ENCODE measurements at places on chromosomes 16 and 17.
A peak's percentile ranks its signal among the peaks of the same experiment; 100 is the strongest.

DNA sequence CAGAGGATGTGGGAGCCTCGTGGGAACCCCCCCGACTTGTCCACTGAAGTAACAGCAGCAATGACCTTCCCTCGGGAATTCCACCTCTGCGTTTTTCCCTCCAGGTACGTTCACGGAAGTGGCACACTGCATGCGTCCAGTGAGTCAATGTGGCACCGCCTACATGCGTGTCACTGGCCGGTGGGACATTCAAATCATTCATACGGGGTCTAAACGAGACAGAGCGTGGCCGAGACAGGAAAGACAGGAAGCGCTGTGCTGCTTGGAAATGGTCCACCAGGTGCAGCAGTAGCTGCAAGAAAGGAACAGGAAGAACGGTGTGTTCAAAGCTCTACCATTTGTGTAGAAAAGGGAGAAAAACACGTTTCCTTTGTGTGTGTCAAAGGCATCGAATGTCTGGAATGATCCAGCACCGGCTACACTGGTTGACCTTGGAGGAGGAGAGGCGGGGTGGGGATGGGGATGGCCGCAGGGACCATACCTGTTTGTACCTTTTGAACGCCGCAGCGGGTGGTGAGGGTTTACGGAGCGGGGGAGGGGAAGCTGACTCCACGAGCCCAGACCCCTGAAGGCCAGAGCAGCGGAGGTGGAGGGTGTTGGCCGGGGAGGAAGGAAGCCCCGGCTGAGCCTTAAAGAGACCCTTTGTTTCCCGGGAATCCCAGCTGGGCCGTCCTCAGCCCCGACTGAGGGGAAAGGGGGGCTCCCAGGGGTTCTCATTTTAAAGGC is 1.7 kb upstream of the PGAP6 start:
- peak; percentile 34 for DNase-seq

- peak; percentile 68 for DNase-seq
Observed at GRCh38 chr17:79042421-79043190, 18.6 kb downstream of the C1QTNF1 start.

DNA sequence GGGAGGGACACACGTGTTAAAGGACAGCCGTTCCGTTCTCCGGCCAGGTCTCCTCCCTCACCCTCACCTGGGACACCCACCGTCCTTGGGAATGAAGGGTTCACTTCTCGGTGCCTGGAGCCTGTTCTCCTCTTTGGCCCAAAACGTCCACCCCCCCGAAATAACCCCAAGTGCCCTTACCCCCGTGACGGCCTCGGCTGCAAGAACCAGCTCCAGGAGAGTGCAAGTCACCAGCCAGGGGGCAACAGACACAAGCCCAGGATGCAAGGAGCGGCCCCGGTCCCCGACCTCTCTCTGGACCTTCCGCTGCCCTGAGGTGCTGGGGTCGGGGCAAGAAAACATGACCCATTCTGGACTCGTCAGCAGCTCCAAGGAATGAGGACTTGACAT is 20.0 kb upstream of the UBE2I start:
- no peak for DNase-seq

- no peak for DNase-seq
Observed at GRCh38 chr17:51640108-51640622, 379.8 kb downstream of the UTP18 start.

DNA sequence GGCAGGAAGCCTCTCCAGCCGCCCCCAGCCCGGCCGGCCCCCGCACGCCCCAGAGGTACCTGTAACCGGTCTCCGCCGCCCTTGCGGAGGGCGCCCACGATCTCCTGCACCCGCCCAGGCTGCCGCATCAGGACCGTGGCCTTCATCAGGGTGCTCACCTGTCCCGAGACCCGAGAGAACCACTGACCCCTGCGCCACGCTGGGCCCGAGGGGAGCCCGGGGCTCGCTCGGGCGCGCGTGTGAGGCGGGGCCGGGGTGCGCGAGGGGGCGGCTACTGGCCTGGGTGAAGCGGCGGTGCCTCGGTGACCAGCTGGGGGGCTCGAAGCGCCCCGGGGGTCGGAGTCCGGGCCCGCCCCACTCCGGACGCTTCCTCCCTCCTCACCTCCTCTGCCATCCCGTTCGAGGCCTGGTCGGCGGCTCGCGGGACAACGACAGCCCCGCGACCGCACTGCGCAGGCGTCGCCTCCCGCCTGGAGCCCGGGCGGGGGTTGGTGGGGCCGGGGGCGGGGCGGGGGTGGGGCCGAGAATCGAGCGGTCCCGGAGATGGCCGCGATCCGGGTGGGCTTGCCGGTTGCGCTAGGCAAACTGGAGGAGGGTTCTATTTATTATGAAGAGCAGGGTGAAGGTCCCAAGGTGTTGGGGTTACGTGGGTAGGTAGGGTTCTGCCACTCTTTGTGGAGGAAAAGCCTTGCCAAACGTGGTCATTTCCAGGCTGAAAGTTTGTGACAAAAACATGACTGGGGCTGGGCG is at the start of gene NT5C3B:
Gene NT5C3B (minus strand): TSS at position 433 of the 750 bp plus-strand sequence. CDS start 39 bp downstream, at position 394.
- peak; percentile 43 for DNase-seq

DNA sequence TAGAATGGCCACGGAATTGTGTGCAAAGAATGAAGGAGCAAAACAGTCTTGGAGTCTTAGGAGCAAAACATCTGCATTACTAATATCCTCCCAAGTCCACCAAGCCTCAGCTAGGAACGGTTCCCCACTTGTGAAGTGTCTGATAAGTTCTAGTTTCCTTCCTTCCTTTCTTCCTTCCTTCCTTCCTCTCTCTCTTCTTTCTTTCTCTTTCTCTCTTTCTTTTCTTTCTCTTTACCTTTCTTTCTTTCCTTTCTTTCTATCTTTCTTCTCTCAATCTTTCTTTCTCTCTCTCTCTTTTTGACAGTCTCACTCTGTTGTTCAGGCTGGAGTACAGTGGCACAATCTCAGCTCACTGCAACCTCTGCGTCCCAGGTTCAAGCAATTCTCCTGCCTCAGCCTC is 160.8 kb downstream of the FOXL1 start:
- DNase-seq, result no peak

DNA sequence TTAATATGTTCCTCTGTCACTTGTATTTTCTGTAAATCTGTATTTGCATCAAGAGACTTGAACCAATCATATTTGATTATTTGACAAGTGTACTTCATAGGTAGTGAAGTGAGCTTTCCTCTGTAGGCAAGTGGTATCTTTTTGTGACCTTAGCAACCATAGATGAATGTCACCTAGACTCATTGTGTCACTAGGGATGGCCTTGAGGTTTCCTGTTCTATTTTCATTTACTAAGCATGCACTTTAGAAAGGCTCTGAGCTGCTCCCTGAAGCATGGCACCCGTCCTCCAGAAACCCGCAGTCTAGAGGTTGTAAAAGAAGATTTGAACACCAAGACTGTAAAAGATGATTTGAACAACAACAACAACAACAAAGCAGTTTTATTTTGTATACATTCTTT is 151.7 kb downstream of the PRKCB start:
- DNase-seq, result no peak
